NCI-H1417 treated with DMSO at 0.1 percent for 48 hours (cell line): ENCODE measurements at places on chromosomes 3 and 15.

DNA sequence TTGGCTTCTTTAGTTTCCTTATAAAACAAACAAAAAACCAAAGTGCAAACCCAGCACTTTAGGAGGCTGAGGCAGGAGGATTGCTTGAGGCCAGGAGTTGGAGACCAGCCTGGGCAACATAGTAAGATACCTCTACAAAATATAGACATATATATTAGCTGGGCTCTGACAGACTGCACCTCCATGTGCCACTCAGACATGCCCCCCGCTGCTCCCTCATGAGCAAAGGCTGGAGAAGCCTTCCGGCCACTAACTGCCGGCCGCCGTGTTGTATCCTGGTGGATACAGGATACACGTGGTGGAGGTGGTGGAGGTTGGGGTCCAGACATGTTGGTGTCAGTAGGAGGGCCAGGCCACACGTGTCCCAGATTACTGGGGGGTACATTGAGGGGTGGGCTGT lies 29.4 kb upstream of the CCR4 start:
- DNase-seq = no peak

DNA sequence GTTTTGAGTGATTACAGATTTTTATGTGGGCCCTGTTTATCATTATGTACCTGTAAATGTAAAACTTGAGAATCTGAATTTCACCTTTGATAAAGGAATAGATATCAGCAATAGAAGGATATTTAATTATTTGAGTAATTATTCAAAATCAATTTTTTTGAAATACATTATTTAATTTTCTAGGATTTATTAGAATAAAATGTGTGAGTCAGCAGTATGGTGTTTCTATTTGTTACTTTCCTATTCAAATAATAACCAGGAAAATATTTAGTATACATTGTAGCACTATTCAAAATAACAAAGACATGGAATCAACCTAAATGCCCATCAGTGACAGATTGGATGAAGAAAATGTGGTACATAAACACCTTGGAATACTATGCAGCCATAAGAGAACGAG lies 22.1 kb downstream of the CAPN7 start:
- DNase-seq = no peak

GRCh38 chr3:10645800-10646199 lies 140.4 kb upstream of the ATP2B2 start:
- no peak for DNase-seq

DNA sequence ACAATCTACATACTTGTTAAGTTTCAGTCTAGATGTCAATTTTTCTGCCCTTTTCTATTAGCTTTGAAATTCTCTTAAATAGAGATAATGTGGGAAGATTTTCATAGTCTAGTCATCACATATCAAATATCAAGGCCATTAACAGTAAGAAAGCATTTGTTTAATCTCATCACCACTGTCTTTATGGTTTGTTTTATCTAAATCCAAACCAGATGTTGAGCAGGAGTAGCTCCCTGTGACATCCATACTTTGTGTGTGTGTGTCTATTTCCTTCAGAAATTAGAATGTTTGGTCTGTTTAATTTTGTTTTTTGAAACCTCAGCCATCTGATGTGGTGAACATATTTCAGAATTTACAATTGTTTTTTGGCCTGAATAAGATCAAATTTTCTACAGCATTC lies 23.1 kb upstream of the GOLGA8B start:
- DNase-seq = no peak

DNA sequence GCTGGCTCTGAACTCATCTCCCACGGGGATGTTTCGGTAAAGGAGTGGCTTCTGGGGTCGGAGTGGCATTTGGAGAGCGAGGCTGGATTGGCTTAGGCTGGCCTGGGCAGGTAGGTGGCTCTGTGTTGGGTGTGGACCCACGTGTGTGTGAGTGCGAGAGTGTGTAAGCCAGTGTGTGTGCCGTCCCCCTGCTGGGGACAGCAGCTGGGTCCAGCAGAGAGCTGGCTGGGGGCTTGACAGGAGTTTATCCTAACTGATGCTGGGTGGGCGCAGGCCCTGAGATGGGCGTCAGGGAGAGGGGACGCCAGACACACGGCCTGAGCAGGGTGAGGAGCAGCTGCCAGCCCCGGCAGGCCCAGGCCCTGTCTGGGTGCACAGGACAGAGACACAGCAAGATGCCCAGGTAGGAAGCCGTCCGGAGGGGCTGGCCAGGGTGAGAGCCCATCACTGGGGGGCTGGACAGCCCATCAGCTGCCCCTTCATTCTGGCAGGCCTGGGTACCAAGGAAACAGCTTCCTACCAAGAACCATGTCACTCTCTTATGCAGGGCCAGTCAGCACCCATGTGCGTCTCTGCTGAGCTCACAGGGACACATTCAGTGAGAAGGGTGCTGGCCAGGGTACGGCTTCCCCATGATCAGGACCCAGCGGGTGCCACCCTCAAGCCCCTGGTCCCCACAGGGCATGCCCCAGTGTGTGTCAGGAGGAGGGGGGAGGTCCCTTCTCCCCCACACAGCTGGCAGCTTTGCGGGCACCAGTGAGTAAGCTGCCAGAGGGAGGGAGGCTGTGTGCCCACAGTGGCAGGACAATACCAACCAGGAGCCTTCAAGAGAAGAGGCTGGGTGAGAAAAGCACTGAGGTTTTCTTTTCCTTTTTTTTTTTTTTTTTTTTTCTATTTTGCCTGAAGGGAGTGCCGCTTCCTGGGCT lies 1.1 kb downstream of the PAK6 start:
- no peak for DNase-seq

DNA sequence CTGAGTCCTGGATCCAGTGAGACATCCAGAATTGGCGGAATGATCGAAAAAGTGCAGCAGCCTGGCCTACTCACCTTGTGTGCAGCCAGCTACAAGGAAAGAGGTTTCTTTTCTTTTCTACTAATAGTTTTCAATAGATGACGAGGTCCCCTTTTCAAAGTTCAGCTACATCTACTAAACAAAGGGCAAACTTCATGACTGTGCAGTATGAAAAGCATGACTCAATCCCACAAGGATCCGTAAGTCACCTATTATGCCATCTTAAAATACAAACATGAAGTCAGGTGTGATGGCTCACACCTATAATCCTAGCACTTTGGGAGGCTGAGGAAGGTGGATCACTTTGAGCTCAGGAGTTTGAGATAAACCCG lies 16.7 kb downstream of the MIX23 start:
- DNase-seq = no peak

DNA sequence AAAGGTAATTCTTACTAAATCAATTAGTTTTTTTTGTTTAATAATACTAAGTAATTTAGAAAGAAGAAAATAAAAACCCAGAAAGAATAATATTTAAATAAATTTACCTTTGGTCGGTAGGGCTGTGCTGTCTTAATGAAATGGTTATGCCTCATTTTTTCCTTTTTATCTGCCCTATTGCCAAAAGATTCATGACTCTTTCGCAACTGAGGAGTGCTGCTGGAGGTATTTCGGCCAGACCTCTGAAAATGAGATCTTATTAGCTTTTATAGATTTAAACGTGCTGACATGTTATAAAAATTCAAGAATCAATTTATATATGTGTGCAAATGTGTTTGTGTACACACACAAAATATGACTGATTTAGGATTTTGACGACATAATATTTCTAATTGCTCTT lies 67.1 kb upstream of the USP50 start:
- DNase-seq = no peak

- DNase-seq = no peak
Observed at GRCh38 chr3:113039546-113039945, 48.8 kb downstream of the GTPBP8 start.

- no peak for DNase-seq
Observed at GRCh38 chr15:97875513-97876280, 84.8 kb upstream of the ARRDC4 start.

GRCh38 chr3:112395181-112395895 lies 62.4 kb downstream of the CD200 start:
- DNase-seq = no peak

DNA sequence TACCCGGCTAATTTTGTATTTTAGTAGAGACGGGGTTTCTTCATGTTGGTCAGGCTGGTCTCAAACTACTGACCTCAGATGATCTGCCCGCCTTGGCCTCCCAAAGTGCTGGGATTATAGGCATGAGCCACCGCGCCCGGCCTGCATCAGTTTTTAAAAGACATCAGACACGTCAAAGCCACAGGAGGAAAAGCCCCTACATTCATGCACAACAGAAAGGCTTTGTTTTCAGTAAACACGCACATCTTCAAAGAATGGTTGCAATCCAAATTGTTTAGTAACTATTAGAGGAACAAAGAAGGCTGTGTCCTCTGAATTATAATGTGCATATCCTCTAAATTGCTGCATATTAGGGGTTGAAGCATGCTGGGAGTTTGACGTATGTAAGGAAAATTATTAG lies 53.3 kb downstream of the BTD start:
- no peak for DNase-seq

DNA sequence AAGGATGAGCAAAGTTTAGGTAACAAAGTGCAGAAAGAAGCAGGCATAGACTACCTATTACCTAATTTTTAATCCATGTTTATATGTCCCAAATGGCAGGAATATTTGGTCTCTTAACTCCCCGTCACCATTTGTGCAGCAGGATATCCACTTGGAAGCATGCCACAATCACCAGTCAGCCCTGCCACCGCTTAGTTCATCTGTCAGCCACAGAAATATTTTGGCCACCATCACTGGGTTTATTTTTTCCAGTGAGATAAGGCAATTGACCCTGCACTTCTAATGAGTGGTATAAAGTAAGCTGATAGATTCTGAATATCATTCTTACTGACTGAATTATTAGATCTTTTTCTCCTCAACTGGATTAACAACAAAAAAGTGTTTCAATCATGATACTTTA lies 152.9 kb upstream of the SOX2 start:
- DNase-seq = no peak

DNA sequence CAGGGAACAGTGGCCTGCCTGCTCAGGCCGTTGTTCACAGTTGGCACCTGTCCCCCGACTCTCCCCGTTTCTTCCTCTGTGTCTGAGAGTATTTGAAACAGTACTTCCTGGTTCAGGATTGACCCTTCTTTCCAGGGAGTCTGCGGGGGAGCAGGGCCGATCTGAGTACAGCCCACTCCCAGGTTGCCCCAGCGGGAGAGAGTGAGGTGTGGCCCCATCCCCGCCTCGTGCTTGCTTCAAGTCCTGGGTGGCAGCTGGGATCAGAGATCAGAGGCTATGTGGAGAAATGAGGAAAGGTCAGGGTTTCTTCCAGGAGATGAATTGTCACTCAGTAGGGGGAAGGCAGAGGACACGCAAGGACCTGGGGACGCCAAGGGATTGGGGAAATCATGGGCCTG lies 6.5 kb upstream of the DLL4 start:
- no peak for DNase-seq

DNA sequence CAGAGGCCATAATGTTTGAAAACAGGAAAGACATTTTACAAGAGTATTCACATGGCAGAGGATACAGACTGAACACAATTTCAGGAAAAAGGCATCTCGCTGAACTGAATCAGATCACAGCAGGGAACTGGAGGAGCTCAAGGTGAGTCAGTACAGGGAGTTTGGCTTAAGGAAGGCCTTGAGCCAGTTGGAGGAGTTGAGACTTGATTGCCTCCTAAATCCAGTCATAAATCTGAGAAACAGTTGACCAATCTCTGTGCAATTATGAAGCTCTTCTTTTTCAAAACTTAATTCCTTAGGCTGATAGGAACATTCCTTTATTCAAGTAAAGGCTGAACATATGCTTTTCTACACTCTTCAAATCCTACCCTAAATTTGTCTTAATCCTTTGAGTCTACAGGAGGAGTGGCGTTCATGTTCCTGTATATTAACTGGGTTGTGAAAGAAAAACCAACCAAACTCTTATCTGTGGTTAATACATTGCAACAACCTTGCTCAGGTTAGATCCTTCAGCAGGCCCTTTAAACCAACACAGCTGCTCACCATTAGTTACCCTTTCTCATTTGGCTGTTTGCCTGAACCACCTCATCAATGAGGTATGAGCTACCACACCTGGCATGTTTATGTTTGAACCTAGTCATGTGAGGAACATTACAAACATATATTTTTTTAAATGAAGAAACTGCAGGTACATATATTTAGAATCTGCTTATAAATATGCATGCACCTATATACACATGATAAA lies 404.1 kb upstream of the ATP11B start:
- peak; percentile 40 for DNase-seq

- no peak for DNase-seq
Observed at GRCh38 chr3:129526121-129526900, 2.1 kb upstream of the RHO start.

DNA sequence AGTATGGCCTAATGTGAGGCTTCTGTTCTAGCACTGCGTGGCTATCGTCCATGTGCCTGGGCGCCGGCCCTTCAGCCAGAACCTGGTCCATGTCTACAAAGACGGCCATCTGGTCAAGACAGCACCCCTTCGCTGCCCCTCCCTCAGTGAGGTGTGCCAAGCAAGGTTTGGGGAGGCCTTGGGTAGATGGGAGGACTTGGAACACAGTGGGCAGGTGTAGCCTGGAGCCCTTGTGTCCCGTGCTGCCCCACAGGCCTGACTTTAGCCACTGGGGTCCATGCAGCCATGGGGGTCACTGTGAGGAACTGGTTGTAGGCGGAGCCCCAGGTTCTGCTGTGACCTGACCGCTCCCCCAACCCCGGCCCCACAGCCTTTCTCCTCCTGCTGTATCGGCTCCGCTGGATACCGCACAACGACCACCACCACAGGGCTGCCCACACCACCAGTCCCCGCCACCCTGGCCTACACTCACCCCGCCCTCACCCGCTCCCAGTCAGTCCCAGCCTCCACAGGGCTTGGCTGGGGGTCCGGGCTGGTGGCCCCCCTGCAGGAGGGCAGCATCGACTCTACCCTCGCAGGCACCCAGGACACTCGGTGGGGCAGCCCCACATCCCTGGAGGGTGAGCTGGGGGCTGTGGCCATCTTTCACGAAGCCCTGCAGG lies 16.6 kb downstream of the NBEAL2 start:
- no peak for DNase-seq

GRCh38 chr15:92503889-92504288 lies 110.2 kb downstream of the ST8SIA2 start:
- DNase-seq = no peak

DNA sequence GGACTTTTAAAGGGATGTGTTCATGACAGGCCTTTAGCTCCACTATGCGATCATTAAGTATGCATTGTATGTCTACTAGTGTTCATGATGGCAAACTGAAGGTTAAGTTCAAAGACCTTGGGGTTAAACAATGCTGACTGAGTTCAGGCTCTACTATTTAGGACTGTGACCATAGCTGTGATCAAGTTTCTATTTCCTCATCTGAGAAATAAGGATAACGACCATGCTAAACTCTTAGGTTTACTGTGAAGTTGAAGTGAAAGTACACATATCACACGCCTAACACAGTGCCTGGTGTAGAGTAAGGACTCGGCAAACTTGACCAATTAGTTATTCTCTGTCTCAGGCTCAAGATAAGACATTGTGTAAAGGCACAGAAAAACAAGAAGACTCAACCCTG lies 243.2 kb downstream of the MBNL1 start:
- DNase-seq = no peak

GRCh38 chr15:31453558-31454318 lies 127.1 kb downstream of the KLF13 start:
- no peak for DNase-seq

DNA sequence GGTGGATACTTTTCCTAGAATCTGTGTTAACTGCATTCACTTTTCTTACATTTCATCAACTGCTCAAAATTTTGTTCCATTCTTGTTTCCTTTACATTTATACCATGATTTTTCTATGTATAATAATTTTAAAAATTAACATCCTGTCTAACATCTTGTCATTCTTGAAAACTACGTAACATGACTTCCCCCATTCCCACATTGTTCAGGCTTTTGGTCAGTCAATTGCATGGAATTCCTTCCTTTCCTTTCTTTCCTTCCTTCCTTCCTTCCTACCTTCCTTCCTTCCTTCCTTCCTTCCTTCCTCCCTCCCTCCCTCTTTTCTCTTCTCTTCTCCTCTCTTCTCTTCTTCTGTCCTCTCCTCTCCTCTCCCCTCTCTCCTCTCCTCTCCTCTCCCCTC lies 220.7 kb upstream of the TP63 start:
- DNase-seq = no peak

GRCh38 chr3:45758871-45759270 lies 37.5 kb downstream of the SLC6A20 start:
- DNase-seq = no peak
